Endothelial cell of umbilical vein (primary cell): ENCODE measurements at places on chromosomes 11 and 22.

DNA sequence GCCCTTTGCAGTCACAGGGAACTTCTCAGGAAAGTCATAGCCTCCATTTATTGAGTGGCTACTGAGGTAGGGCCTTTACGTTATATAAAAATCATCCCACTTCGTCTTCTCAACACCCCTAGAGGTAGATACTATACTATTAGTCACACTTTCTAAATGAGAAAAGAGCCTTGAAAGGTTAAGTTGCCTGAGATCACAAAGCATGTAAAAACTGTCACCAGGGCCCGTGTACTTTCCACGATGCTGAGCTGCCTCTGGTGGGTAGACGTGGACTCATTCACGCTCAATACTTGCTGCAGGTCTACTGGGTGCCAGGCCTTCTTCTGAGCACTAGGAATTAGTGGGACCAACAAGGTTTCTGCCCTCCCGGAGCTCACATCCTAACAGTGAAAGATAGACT lies 16.3 kb downstream of the CHRDL2 start:
- no peak for DNase-seq

GRCh38 chr22:50009765-50010675 lies 2.5 kb downstream of the IL17REL start:
- no peak for DNase-seq

DNA sequence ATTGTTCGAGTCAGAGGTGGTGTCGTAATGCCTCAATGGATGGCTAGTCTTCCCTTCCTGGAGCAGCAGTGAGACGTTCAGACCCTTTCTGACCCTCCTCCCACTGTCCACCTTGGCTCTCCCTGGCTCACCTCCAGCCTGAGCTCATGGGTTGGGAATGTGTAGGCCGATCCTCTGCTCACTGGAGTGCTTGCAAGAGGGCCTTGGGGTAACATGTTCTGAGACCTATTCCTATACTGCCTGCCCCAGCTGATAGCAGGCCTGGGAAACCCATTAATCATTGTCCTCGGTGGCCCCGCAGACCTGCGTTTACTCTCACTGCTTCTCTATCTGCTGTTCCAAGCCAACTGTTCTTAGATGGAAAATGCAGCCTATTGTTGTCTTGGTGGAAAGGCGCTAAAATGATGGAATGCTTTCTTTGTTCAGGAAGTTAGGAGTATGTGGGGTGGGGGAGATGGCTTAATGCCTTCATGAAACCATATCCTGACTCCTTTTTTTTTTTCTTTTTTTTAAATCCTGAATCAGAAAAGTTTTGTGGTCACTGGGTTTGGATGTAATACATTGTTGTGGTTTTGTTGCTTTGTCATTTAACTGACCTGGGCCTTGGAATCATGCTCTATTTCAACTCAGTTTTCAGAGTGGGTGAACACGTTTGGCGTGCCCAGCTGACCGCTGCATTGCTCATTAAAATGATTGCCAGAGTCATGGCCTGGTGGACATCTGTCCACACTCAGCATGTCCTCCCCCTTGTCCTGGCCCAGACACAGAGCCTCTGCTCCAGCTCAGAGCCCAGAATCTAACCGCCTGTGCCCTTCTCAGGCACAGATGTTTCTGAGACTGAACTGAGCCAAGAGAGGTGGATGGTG lies 72.5 kb downstream of the MICAL2 start:
- peak; percentile 89 for DNase-seq

DNA sequence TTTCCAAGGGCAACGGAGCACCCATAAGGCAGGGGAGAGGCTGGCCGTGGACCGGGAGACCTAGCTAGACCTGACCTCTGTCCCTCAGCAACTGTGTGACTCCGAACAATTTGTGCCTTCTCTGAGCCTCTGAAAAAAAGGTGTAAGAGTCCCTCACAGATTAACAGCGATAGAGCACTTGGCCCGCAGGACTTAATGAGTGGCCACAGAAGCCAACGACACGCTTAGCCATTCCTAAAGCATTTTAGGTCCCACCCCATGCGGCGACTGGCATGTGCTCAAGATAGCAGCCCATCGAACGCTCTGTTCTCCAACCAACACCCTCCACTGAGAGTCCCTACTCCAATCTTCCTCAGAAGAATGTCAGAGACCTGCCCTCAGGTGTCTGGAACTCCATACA lies 1.5 kb downstream of the SULT4A1 start:
- no peak for DNase-seq

DNA sequence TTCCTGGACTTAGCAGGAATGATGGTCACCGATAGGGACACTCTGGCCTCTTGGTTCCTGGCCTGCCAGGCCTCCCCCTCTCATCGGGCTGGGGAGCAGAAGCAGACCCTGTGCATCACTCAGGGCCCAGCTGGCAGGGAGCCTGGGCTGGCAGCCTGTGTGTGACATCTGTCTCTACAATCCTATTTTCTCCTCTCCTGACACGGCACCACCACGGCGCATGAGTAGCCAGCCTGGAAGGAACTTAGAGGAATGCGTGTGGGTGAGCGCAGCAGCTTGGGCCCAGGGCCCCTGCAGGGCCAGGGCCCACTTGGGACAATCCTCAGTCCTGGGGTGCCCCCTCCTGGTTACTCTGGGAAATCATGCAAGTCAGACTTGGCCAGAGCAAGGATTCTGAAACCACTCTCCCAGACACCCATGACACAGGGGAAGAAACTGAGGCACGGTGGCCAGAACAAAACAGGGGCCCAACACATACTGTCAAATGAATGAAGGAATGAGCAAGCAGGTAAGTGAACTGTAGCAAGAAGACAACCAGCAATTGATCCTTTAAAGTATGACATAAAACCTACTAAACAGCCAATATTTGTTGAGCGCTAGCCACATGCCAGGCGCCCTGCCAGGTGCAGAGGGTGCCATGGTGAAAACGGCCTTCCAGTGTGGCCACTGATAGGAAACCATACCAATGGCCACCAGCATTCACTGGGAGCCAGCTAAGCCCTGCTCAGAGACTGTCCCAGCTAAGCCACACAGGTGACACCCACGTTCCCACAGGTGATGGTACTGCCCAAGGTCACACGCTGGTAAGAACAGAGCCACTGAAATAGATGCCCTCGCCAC lies 13.3 kb downstream of the RSPH14 start:
- DNase-seq, result peak; percentile 64

- DNase-seq, result peak; percentile 48
Observed at GRCh38 chr22:38753948-38754750, 1.6 kb downstream of the SUN2 start.

- DNase-seq, result peak; percentile 41
Observed at GRCh38 chr11:100932474-100933100, 197.0 kb downstream of the PGR start.

DNA sequence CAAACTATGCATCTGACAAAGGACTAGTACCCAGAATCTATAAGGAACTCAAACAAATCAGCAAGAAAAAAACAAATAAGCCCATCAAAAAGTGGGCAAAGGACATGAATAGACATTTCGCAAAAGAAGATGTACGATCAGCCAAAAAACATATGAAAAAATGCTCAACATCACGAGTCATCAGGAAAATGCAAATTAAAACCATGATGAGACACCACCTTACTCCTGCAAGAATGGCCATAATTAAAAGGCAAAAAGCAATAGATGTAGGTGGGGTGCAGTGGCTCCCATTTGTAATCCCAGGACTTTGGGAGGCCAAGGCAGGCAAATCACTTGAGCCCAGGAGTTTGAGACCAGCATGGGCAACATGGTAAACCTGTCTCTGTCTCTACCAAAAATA lies 10.4 kb upstream of the OR10V1 start:
- DNase-seq, result no peak

GRCh38 chr11:95144313-95145235 lies 54.9 kb downstream of the ENDOD1 start:
- DNase-seq, result peak; percentile 42

DNA sequence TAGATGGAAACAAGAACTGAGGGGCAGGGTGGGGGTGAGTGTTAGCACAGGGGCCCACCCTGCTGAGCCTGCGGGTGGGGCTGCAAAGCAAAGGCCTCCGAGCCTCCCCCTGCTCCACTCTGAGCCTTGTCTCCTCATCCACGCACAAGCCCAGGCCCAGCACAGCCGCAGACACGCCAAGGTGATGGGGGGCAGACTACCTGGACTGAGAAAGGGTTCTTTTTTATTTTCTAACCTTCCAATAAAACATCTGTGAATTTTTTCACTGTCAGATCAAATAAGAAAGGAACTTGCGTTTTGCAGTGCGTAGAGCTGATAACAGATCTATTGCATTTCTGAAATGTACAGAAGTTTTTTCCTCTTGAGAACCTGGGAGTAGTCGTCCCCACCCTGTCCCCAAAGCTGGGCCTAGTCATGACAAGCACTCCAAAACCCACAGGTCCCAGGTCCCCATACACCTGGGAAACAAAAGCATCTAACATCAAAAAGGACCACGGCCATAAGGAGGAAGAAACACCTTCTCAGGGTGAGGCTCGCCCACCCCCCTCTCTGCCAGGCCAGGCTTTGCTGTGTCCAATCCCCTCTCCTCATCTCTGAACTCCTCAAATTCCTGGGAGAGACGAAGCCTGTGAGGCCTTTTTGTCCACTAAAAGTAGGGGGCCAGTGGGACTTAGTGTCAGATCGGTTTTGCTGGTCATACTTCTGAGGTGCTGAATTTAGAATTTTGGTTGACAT lies 22.7 kb upstream of the CD5 start:
- DNase-seq, result no peak

DNA sequence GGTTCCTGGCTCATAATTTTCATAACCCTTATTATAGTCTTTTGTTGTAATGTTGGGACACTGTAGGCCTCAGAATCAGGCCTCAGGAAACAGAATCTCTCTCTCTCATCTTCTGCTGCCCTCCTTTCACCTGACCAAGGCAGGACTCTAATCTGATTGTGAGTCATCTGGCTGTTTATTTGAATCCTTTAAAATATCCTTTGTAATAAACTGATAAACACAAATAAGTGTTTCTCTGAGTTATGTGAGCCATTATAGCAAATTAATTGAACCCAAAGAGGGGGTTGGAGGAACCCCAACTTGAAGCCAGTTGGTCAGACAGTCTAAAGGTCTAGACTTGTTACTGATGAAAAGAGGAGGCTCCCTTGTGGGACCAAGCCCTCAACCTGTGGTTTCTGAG lies 30.6 kb downstream of the ACER3 start:
- peak; percentile 23 for DNase-seq

DNA sequence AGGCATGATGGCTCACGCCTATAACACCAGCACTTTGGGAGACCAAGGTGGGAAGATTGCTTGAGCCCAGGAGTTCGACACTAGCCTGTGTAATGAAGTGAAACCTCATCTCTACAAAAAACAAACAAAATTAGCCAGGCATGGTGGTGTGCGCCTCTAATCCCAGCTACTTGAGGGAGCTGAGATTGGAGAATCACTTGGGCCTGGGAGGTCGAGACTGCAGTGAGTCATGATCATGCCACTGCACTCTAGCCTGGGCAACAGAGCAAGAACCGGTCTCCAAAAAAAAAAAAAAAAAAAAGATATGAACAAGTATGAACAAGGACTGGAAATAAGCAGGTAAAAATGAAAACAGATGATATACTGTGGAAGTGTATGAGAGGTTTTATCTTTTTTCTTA lies 54.1 kb upstream of the SOX6 start:
- DNase-seq, result no peak

DNA sequence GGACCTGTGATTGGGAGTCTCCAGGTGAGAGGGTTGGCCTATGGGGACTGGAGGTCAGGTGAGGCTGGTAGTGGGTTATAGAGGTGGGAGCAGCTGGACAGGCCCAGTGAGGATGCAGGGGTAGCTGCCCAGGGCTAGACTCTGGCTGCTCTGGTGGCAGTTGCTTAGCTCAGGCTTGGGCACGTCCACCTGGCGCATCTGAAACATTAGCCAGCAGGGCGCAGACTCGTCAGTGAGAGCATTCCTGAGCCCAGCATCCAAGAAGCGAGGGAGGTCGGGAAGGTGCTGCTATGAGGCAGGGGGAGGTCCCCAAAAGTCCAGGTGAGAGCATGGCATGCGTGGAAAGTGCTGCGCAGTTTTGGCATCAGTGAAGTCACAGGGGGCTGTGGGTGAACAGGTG lies 3.5 kb upstream of the GGT1 start:
- no peak for DNase-seq

DNA sequence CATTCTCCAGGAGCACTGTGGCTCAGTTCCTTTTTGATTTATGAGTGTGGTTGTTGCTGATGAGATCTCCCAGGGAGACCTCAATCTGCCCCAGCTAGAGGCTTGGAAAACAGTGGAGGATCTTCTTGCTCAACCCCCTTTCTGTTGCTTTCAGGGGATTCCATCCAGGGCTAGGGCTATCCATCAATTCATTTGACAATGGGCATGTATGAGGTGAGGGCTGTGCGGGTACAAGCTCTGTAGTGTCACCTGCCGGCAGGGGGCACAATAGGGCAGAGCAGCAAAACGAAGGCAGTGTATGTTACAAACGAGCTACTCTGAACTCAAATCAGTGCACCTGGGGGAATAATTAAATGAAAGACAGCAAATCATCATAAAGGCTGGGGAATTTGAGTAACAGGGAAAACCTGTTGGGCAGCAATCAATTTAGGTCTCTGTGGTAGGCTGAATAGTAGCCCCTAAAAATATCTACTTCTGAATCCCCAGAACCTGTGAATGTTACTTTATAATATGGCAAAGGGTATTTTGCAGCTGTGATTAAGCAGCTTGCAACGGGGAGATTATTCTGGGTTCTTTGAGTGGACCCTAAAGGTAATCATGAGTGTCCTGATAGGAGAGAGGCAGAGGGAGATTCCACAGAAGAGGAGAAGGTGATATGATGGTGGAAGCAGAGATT lies 170.3 kb upstream of the ZBED5 start:
- peak; percentile 52 for DNase-seq

DNA sequence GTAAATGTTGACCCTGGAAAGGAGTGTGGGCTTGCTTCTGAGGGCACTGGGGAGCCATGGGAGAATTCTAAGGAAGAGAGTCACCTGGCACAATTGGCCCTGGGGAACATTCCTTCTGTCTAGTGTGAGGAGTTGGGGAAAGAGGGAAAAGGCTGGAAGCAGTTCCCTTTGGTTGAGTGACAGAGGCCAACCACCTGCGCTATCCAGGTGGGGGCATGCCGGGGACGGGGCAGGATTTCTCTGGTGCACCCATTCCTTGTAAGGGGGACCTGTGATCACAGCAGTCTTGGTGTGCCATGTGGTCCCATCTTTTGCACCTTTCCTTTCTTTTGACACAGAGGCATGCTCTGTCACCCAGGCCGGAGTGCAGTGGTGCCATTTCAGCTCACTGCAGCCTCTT lies 92.1 kb upstream of the GRK3 start:
- no peak for DNase-seq

- no peak for DNase-seq
Observed at GRCh38 chr22:17090550-17090949, 5.8 kb downstream of the IL17RA start.

DNA sequence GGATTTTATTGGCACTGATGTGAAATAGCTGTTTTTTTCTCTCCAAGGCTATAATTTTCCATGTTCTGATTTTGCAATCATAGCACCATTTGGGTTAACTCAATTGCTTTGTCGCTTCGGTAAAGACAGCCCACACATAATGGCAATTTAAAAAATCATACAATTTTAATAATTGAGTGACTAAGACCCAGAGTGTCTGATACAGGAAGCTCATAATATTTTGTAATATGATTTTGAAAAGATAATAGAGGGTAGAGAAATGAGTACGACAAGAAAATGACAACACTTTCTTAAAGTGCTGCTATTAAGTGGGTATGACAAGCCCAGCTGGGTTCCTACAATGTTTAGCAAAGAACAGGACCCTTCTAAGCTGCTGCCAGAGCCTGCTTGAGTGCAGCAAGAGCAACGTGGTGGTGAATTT lies 439.1 kb downstream of the METTL15 start:
- DNase-seq, result no peak

GRCh38 chr11:44304091-44305025 lies 5.6 kb downstream of the ALX4 start:
- peak; percentile 18 for DNase-seq

- no peak for DNase-seq
Observed at GRCh38 chr11:28629235-28629634, 521.0 kb downstream of the METTL15 start.
